ENCODE measurements at places on chromosomes 5 and 9.
A peak's percentile ranks its signal among the peaks of the same experiment; 100 is the strongest.

GRCh38 chr9:35844628-35845270 lies 15.7 kb downstream of the TMEM8B start:
- DNase-seq = peak; percentile 76

DNA sequence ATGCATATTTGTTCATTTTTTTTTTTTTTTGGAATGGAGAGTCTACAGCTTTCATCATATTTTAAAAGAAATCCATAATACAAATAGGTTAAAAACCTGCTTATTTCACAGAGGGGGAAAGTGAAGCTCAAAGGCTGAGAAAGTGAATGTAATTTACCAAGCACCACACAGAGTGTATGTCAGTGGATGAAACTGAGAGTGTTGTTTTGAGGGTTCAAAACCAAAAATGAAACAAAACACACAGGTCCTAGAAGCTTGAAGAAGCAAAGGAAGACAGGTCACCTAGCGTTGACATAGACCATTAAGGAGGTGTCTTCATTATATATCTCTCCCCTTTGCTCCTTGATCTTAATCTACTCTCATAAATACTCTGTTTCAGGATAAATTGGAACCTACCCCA lies 7.5 kb downstream of the NMUR2 start:
- no peak for DNase-seq

DNA sequence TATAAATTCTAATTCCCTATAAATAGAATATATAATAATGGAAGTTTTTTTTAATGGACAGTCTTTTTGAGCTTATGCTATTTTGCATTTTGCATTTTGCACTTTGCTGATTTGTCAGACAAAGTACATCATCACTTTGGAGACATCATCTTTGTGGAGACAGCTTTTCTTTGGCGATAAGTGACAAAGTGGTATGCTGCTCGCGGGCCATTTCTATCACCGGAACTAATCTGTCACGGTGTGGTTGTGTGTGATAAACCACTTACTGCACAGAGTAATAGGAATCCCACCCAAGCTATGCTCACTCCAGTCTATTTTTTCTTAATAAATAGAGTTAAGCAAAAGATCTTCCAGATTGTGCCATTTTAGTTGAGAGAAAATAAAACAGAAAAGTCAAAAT lies 133.1 kb downstream of the MACIR start:
- DNase-seq = no peak

DNA sequence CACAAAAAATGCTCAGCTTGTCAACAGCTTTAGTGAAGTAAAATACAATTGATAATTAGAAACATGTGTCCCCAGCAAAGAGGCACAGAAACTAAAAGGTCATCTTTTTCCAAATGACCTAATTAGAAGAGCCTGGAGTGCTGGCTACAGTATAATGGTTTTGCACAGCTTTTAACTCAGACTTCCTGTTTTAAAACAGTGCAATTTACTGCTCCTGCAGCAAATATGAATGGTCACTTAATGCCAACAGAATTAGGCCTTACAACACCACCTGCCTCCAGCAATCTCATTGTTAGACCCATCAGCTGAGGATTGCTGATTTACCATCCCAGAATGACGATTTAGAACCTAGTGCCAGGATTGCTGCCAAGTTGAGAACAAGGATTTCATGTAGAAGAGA lies 239.3 kb downstream of the CETN3 start:
- no peak for DNase-seq

DNA sequence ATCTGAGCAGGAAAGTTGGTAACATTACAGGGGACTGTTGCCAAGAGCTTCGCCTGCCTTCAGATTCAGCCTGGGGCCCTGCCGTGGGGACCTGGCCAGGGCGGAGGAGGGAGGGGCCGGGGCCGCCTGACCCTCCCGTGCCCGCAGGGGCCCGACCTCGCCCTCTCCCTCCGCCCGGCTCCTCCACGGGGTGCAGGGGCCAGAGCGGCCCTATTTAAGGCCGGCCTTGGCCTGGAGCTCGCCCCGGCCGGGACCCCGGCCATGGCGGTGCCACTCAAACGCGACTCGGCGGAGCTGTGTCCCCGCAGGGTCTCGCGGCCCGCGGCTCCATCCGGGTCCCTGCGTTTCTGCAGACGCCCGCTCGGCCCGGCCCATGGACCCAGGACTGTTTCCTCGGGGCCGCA lies 757 bp downstream of the TMEM250 start:
- DNase-seq = no peak

- DNase-seq = no peak
These were observed 99.3 kb downstream of the SLC24A2 start for GRCh38 chr9:19689328-19690101.

DNA sequence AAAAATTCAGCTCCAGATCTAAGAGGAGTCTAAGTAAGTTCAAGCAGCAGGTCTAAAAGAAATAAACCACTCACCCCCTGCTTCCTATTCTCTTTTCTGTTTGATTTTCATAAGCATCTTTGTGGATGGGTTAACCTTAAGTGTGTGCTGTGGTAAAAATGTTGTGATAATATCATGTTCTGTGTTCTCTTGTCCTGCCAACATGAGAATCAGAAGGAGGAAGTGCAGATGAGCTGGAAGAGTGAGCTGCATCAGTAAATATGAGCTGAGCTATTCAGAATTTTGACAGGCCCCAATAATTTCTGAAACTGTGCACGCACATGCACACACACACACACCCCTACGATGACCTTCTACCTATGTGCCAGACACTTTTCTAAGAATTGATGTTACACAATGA lies 186.5 kb upstream of the ANKRD55 start:
- no peak for DNase-seq

GRCh38 chr5:128644863-128645262 lies 106.8 kb upstream of the FBN2 start:
- no peak for DNase-seq

DNA sequence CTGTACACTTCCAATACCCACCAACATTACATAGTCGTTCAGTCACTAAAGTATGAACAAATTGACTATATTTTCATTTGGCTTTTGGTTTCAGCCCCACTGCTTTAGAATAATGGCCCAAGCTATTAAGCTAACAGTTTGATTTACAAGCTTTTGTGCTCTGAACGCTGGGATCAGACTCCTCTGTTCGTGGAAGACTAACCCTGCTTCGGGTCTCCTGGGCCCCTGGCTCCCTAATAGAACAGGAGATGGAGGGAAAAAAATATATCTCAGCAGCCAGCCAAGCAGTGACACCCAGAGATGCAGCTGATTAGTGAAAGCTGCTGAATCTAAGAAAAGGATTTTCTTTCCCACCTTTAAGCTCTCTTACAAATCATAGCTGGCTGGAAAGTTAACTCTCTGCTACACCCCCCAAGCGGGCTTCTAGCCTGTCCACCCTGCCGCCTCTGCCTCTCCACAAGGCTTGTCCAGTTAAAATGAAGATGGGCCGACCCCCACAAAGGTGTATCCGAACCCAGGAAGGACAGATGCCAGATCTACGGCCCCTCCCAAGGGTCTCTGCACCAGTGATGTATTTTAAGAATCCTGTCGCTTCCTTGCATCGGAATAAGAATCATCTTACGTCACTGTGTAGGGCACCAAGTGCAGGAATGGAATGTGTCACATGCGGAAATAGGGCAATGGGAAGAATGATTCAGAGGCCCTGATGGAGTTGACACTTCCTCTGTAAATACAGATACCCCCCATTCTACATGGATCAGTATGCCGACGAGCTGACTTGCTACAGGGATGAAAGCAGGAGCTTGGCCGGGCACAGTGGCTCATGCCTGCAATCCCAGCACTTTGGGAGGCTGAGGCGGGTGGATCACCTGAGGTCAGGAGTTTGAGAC lies 33.4 kb upstream of the BARHL1 start:
- DNase-seq = no peak

GRCh38 chr5:78887384-78888118 lies 97.6 kb downstream of the ARSB start:
- DNase-seq = peak; percentile 74

DNA sequence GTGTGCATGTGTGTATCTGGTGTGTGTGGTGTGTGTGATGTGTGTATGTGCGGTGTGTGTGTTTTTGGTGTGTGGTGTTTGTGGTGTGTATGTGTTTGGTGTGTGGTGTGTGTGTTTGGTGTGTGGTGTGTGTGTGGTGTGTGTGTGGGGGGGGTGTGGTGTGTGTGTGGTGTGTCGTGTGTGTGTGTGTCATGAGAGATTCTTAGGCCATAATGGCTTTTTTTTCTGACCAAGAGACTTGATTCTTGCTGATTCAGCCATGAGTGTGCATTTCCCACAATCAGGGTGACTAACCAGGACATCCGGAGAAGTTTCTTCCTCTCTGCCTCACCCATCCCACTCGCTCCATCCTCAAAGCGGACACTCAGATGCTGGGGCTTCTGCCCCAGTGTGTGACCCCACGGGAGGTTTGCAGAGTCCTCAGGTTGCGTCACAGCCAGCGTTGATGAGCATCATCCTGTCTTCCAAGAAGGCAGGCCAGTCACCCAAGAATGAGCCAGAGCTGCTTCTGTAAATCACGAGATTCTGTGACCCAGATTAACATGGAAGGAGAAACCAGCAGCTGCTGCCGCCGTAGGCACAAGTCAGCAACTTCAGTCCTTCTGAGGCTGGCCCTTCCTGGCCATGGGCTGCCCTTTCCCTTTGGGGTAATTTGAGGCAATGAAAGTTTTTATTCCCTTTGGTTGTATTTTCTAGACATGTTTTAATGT lies 12.5 kb upstream of the CTSL start:
- DNase-seq = no peak

- DNase-seq = no peak
These were observed 616 bp downstream of the IL11RA start for GRCh38 chr9:34652602-34653000.

All from OCI-LY7 (cell line).